Stomach (tissue), 19 donors: ENCODE measurements at places on chromosomes 3 and 15.

- peak overlapping the region; percentile 27 for H3K27ac ChIP-seq
- no peaks in the 10 kb centered on the region for H3K36me3 ChIP-seq
- DNase-seq, result peak; percentile 77
- H3K27me3 ChIP-seq, result no peaks in the 10 kb centered on the region
- H3K4me3 ChIP-seq, result no peak overlapping the region
Observed at GRCh38 chr3:185758912-185759311, 65.9 kb downstream of the IGF2BP2 start.

- no peaks in the 10 kb centered on the region for H3K4me1 ChIP-seq
- DNase-seq, result peak; percentile 25
- no peak overlapping the region for H3K4me3 ChIP-seq
- H3K27me3 ChIP-seq, result no peaks in the 10 kb centered on the region
- no peaks in the 10 kb centered on the region for H3K36me3 ChIP-seq
- H3K27ac ChIP-seq, result no peak overlapping the region
Observed at GRCh38 chr3:131216801-131217200, 164.8 kb upstream of the NUDT16 start.

GRCh38 chr3:106795553-106795952 lies 581.7 kb upstream of the CCDC54 start:
- no peaks in the 10 kb centered on the region for H3K27me3 ChIP-seq
- H3K27ac ChIP-seq, result no peak overlapping the region
- H3K36me3 ChIP-seq, result no peaks in the 10 kb centered on the region
- no peak overlapping the region for H3K4me3 ChIP-seq

DNA sequence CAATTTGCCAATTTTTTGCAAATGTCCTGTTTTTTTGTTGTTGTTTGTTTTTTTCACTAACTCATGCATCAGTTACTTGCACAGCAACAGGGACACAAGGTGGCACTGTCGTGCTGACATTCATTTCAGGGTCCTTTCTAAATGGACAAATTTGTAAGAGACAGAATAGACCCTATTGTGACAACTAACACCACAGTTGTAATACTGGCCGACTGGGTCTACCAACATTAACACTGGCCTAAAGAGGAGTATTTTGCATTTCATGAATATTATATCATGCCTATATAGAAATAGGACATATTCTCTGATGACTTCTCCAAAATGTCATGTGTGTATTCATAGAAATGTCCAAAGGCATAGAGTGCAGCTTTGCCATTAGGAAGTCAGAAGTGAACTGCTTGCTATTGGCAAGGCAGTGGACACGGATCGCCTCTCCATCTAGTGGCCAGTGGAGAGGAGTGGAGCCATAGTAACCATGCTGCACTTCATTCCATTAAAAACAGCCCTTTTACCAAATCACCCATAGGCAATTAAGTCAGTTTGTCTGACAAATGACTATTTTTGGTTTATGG lies 54.8 kb downstream of the ZBTB20 start:
- peak overlapping the region; percentile 16 for H3K27ac ChIP-seq
- H3K36me3 ChIP-seq, result no peaks in the 10 kb centered on the region
- DNase-seq, result peak; percentile 66
- H3K4me3 ChIP-seq, result no peak overlapping the region

GRCh38 chr15:61309031-61309511 lies 80.0 kb upstream of the RORA start:
- no peak overlapping the region for H3K27ac ChIP-seq
- DNase-seq, result no peak
- H3K27me3 ChIP-seq, result no peaks in the 10 kb centered on the region
- H3K4me1 ChIP-seq, result no peaks in the 10 kb centered on the region

DNA sequence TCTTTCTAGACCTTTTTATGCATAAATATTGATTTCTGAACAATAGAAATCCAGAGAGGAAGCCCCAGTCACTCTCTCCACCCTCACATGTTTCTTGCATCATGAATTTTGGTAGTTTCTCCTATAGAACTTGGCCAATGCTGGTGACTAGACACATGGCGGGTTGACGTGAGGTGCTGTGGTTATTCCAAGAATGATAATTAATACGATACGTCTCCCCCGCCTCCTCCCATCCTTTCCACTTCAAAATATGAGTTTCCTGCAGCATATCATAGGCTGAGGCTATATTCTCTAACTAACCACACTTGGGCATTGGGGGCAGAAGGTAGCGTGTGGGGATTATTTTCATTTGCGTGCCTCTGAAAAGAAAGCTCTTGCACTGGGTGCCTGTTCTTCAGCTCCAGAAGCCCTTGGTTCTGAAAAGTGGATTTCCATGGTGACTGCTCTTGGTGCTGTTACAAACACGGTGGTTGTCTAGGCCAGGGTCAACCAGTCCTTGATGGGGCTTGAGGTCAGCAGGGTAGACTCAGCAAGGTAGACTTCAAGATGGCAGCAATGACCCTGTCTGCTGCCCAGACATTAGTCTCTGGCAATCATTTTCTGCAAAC lies 5.3 kb downstream of the TNFSF10 start:
- H3K4me1 ChIP-seq, result peaks cover 59% of the 10 kb centered on the region
- DNase-seq, result no peak
- H3K27ac ChIP-seq, result peak overlapping the region; percentile 74
- no peaks in the 10 kb centered on the region for H3K27me3 ChIP-seq
- no peak overlapping the region for H3K4me3 ChIP-seq

DNA sequence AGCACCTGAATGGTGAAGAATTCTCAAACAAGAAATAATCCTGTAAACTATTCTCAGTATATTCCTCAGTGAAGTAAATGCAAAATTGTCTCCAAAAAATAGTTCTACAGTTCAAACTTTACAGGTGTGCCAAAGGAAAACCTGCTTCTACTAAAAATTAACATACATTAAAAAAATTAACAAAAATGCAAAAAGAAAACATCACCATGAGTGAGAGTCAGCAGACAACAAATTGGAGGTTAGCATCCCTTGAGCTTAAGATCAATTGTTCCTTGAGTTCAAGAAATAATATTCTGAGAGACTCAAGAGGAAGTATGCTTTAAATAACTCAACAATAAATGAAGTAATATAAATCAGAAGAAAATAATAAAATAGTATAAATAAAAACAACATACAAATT lies 278.4 kb upstream of the MME start:
- no peaks in the 10 kb centered on the region for H3K4me1 ChIP-seq
- no peak overlapping the region for H3K27ac ChIP-seq

GRCh38 chr3:54374214-54374852 lies 252.0 kb downstream of the CACNA2D3 start:
- H3K36me3 ChIP-seq, result no peaks in the 10 kb centered on the region
- no peak overlapping the region for H3K27ac ChIP-seq
- DNase-seq, result peak; percentile 55
- no peak overlapping the region for H3K4me3 ChIP-seq
- H3K4me1 ChIP-seq, result no peaks in the 10 kb centered on the region
- no peaks in the 10 kb centered on the region for H3K27me3 ChIP-seq

DNA sequence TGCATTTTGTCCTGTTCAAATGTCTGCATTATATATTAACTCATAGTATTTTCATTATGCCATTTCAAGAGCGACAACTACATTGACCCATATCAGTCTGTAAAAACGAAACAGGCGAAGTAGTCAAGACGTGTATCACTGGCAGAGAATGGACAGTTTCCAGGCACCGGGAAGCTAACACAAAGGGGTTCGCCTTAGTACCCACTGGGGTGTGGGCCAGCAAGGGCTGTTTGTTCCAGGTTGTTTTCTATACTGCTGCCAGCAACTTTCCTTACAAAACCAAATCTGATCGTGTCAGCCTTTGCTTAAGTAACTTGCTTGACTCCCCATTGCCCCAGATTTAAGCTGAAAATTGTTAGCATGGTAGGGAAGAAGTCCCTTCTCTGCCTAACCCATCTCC lies 87.1 kb downstream of the CGNL1 start:
- no peaks in the 10 kb centered on the region for H3K36me3 ChIP-seq
- peak overlapping the region; percentile 2 for H3K27ac ChIP-seq
- H3K4me1 ChIP-seq, result peaks cover 20% of the 10 kb centered on the region

- peak; percentile 17 for DNase-seq
- H3K27me3 ChIP-seq, result no peaks in the 10 kb centered on the region
- H3K4me3 ChIP-seq, result no peak overlapping the region
- no peak overlapping the region for H3K27ac ChIP-seq
Observed at GRCh38 chr3:188097791-188098190, 56.2 kb upstream of the LPP start.

DNA sequence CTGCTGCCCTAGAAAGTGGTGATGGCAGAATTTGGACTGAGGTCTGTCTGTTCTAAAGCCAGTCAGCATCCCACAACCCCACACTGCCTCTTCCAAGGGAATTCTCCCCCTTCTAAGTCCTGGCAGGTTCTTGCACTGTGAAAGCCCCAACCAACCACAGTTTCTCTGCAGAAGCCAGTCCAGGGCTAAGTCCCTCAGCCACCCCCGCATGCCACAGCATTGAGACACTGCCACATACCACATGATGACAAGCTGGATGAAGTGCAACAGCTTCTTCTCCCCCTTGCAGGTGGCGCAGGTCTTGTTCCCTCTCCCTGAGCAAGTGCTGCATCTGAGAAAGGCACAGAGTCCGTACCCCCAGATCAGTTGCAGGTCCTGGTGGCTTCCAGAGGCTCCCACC lies 18.6 kb downstream of the SSUH2 start:
- H3K27me3 ChIP-seq, result no peaks in the 10 kb centered on the region
- no peak overlapping the region for H3K27ac ChIP-seq
- peaks cover 17% of the 10 kb centered on the region for H3K4me1 ChIP-seq
- no peak overlapping the region for H3K4me3 ChIP-seq
- DNase-seq, result no peak
- H3K36me3 ChIP-seq, result no peaks in the 10 kb centered on the region

- peaks cover 3% of the 10 kb centered on the region for H3K27me3 ChIP-seq
- H3K4me1 ChIP-seq, result peaks cover 9% of the 10 kb centered on the region
- H3K4me3 ChIP-seq, result no peak overlapping the region
Observed at GRCh38 chr3:10551821-10552630, 46.6 kb upstream of the ATP2B2 start.

DNA sequence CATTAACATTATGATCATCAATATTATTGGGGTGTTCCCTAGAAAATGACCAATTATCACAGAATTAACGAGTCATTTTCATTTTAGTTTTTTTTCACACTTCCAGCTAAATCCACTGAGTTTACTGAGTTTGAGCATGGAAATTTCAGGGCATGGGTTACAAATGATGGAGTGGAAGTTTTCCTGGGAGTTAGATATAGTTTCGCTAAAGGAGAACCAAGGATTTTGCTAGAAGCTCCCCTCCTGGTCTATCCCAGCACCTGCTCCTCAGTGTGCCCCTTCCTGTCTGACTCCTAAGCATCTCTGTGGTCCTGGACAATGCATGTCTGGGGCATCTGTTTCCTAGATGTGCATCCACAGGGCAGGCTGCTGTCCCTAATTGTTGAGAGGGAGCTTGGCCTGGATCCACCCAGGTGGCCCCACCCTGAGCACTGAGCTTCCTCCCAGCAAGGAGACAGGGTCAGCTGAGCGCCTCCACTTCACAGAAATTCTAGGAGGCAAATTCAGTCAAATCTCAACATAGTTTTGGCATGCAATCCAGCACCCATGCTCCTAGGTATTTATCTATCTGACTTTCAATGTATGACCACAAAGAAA lies 102.3 kb upstream of the GOLGA6L6 start:
- no peaks in the 10 kb centered on the region for H3K36me3 ChIP-seq
- H3K4me3 ChIP-seq, result no peak overlapping the region
- H3K4me1 ChIP-seq, result no peaks in the 10 kb centered on the region
- H3K27ac ChIP-seq, result no peak overlapping the region
- DNase-seq, result no peak

DNA sequence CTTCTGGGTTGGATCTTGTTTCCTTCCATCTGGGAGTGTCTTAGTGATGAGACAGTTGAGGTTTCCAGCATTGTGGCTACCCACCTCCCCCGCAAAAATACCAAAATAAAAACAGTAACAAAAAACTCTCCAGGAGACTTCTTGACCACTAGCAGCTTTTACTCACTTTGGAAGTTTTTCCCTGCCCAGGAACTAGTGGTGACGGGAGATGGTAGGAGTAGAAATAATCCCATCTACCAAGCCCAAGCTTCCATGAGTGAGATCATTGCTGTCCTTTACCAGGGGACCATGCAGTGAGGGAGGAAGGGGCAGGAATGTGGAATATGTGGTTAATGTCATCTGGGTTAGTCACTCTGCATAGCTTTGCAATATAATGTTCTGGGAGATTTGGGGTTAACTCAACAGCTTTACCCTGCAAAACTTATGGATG lies 187.7 kb downstream of the ITPR1 start:
- DNase-seq, result no peak
- no peak overlapping the region for H3K4me3 ChIP-seq
- peaks cover 71% of the 10 kb centered on the region for H3K36me3 ChIP-seq
- no peaks in the 10 kb centered on the region for H3K27me3 ChIP-seq
- H3K4me1 ChIP-seq, result no peaks in the 10 kb centered on the region

GRCh38 chr15:80153900-80154299 lies 1.1 kb downstream of the FAH start:
- peaks cover 8% of the 10 kb centered on the region for H3K36me3 ChIP-seq
- H3K4me1 ChIP-seq, result peaks cover 41% of the 10 kb centered on the region
- no peak for DNase-seq
- peak overlapping the region; percentile 87 for H3K27ac ChIP-seq

DNA sequence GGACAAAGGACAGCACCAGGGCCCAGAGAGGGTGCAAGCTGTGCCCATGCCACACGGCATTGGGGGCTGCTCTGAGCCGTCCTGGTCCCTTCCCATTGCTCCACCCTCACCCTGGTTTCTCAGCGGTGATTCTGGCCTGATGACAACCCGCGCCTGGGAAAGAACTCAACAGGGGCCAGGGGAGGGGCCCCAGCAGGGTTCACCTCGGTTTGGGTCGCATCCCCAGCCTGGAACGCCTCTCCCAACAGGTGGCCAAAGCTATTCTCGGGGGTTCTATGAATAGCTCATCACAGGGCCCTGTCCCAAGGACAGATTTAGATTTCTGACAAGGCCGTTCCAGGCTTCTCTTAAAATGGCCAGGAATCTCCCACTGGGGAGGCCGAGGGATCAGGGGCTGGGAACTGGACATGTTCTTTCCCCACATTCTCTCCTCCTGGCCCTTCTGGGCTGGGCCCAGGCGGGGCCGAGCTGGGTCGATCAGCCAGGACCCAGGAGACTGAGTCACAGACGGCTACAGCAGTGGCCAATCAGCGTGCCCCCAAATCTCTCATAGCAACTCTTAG lies 17.9 kb downstream of the GRIP2 start:
- H3K4me3 ChIP-seq, result no peak overlapping the region
- no peaks in the 10 kb centered on the region for H3K27me3 ChIP-seq
- peaks cover 10% of the 10 kb centered on the region for H3K4me1 ChIP-seq
- no peak overlapping the region for H3K27ac ChIP-seq
- no peak for DNase-seq
- no peaks in the 10 kb centered on the region for H3K36me3 ChIP-seq

GRCh38 chr3:48065035-48065434 lies 48.8 kb upstream of the MAP4 start:
- H3K4me3 ChIP-seq, result no peak overlapping the region
- H3K4me1 ChIP-seq, result peaks cover 54% of the 10 kb centered on the region
- peaks cover 3% of the 10 kb centered on the region for H3K36me3 ChIP-seq
- H3K27ac ChIP-seq, result no peak overlapping the region
- DNase-seq, result no peak
